ENCODE measurements at places on chromosomes 4 and X.

DNA sequence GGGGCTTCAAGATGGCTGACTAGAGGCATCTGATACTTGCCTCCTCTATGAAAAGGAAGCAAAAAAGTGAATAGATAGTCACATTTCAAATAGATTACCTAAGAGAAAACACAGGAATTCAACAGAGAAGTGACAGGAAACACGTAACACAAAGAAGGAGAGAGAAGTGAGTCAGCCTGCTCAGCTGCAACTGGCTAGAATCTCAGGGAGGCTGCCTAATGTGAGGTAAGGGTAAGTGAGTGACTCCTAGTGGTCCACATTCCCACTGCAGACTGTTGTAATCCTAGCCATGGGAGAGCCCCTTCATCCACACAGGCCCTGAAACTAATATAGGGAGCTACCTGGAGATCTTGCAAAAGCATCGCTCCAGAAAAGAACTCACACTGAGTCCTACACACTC lies 179.2 kb downstream of the SLC7A11 start:
- no peaks in the 10 kb centered on the region for H3K4me1 ChIP-seq
- H3K36me3 ChIP-seq: no peaks in the 10 kb centered on the region
- no peak for DNase-seq
- H3K27me3 ChIP-seq: no peaks in the 10 kb centered on the region
- H3K27ac ChIP-seq: no peak overlapping the region

- peaks cover 70% of the 10 kb centered on the region for H3K36me3 ChIP-seq
- DNase-seq: no peak
- H3K27ac ChIP-seq: no peak overlapping the region
Observed at GRCh38 chr4:4422856-4423499, 36.1 kb downstream of the NSG1 start.

GRCh38 chrX:71650333-71650969 lies 16.9 kb upstream of the LOC101059915 start:
- DNase-seq: no peak
- H3K27me3 ChIP-seq: no peaks in the 10 kb centered on the region
- H3K36me3 ChIP-seq: no peaks in the 10 kb centered on the region
- no peak overlapping the region for H3K27ac ChIP-seq
- no peaks in the 10 kb centered on the region for H3K4me1 ChIP-seq
- no peak overlapping the region for H3K4me3 ChIP-seq

GRCh38 chr4:151325949-151326246 lies 493 bp upstream of the SH3D19 start:
- peaks cover 20% of the 10 kb centered on the region for H3K4me1 ChIP-seq
- H3K36me3 ChIP-seq: no peaks in the 10 kb centered on the region
- H3K4me3 ChIP-seq: peak overlapping the region; percentile 98
- H3K27ac ChIP-seq: peak overlapping the region; percentile 97

- no peaks in the 10 kb centered on the region for H3K36me3 ChIP-seq
- H3K27ac ChIP-seq: no peak overlapping the region
- H3K27me3 ChIP-seq: no peaks in the 10 kb centered on the region
- DNase-seq: no peak
- H3K4me3 ChIP-seq: no peak overlapping the region
Observed at GRCh38 chr4:125338814-125339213, 24.1 kb downstream of the FAT4 start.

GRCh38 chr4:27048429-27049238 lies 188.0 kb downstream of the STIM2 start:
- peaks cover 12% of the 10 kb centered on the region for H3K27me3 ChIP-seq
- H3K36me3 ChIP-seq: no peaks in the 10 kb centered on the region
- H3K4me1 ChIP-seq: no peaks in the 10 kb centered on the region
- H3K27ac ChIP-seq: no peak overlapping the region
- DNase-seq: no peak

DNA sequence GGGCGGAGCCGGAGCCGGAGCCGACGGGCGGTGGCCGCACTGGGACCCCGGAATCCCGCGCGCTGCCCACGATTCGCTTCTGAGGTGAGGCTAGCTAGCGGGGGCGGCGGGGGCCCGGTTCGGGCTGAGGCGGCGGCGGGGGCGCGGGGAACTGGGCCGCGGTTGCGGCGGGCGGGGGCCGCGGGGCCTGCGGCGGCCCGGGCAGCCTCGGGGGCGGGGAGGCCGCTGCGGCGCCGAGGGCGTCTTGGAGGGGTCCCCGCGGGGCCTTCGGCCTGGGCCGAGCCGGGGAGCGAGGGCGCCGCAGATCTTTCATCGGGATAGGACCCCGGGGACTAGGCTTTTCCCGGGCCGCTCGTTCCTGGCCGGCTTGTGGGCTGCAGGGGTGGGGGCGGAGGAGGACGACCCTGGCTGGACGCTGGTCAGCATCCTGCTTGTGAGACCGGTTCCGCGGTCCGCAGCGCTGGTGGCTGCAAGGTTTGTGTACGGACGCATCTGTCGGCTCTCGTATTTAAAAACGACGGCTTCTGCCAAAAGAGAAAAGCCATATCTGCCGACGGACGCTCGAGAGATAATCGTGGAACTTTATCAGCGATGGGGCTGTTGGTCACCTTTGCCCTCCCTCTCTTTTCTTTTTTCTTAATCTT lies 419 bp downstream of the ADD1 start:
- H3K4me3 ChIP-seq: peak overlapping the region; percentile 82
- H3K27ac ChIP-seq: peak overlapping the region; percentile 97
- DNase-seq: peak; percentile 80
- H3K4me1 ChIP-seq: peaks cover 12% of the 10 kb centered on the region

DNA sequence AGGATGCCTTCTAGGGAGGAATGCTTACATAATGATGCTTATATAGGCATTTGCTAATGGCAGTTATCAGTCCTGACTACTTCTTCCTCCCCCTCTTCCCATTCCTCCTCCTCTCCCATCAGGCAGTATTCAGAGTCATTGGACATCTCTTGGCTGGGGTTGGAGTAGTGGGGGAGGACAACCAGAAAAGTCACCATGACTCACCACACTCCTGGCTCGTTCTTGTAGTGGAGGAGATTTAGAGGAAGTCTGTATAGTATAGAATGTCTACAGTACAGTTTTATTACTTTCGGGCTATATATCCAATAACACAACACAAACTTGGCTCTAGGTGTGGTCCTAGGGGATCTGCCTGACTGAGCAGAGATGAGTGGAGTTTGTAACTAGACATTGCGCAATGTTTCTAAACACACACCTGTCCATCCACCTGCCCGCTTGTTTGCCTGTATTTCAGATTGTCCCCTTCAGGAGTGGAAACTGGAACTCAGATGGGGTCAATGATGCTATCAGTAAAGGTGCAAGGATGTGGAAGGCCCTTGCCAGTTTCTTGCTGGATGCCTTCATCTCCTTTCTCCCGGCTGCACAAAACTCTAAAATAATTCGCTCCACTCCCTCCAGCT lies 27.9 kb upstream of the KIAA1210 start:
- no peaks in the 10 kb centered on the region for H3K4me1 ChIP-seq
- DNase-seq: no peak
- H3K36me3 ChIP-seq: no peaks in the 10 kb centered on the region
